Brain pericyte (primary cell): ENCODE measurements at places on chromosomes 6 and 20.

DNA sequence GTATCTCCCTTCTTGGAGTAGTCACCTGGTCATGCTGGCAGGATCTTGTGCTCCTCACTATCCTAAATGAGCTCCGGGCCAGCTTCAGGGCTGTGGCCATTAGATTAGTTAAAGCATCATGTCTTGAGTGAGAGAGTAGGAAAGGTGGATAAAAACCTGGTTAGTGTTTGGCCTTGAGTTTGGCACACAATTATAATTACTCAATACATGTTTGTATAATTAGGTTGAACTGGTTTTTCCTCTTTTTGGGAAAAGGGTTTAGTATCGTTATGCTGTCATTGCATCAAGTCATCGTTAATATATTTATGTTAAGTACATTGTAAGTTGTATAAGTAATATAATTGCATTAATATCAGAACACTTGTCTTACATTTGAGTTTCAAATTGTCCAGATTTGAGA lies 126.3 kb downstream of the CDKAL1 start:
- no peak for DNase-seq

DNA sequence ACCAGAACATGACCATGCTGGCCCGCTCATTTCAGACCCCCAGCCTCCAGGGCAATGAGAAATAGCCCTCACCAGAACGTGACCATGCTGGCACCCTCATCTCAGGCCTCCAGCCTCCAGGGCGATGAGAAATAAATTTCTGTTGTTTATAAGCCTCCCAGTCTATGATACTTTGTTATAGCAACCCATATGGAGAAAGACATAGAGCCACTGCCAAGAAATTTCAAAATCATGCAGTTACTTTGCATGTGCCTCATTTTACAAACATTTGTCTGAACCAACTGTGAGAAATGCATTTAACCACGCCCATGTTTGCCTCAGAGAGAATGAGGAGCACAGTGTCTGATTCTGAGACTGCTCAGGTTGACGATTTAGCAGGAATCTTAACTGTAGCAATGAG lies 15.5 kb downstream of the CYP39A1 start:
- DNase-seq, result no peak

GRCh38 chr6:109655761-109656262 lies 35.2 kb downstream of the AK9 start:
- DNase-seq, result no peak

DNA sequence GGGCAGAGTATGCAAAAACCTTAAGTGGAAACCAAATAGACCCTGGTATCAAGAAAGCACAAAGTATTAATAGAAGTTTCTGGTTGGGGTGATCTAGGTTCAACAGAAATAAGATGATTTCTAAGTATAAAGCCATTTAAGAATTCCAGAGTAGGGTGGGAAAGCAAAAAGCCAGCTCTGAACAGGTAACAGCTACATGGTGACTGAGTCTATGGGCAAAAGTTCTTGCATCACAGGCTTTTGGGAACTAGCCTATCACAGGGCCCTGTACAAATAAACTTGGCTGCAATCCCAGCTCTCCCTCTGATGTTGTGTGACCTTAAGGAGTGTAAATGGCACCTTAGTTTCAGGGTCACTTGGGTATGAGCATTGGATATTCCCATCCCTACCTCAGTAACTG lies 5.5 kb downstream of the TCF19 start:
- DNase-seq, result no peak

DNA sequence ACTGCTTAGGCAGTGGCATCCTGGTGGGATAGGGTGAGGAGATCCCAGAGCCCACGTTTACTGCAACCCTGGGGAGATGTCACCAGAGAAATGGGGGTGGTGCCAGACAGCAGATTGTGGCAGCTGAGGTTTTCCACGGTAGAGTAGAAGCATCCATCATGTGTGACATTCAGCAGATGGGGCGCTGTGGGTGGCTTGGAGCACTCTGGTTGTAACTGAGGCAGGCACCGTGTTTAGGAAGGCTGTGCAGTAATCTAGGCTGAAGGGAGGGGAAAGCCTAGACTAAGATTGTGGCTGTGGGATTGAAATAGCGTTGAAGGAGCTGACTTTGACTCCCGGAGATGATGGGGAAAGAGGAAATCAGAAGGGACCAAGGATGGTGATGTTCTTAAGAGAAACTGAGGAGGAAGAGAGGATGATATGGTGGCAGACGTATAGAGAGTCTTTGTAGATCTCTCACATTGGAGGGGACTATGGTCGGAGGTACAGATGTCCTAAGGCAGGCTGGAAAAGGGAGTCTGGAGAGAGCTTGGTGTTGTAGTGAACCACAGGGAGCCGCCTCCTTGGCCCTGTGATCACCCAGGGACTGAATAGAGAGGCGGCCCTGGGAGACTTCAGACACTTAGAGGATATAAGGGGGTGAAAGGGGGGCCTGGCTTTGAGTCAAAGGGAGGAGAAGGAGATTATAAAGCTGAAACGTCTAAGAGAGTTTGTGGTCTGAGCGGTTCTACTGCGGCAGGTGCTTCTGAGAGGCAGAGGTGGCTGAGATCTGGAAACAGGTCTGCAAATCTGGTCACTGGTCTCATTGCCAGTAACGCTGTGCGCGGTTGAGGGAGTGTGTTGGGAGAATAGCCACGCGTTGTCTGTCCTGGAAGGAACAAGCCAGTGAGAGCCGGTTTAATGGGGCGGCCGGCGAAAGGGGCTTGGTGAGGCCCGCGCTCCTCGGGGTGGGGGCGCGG lies 792 bp upstream of the MICA start:
- no peak for DNase-seq

- DNase-seq, result no peak
These were observed 73.1 kb upstream of the IPCEF1 start for GRCh38 chr6:154429711-154430110.

GRCh38 chr6:142953373-142954273 lies 8.6 kb upstream of the HIVEP2 start:
- no peak for DNase-seq

DNA sequence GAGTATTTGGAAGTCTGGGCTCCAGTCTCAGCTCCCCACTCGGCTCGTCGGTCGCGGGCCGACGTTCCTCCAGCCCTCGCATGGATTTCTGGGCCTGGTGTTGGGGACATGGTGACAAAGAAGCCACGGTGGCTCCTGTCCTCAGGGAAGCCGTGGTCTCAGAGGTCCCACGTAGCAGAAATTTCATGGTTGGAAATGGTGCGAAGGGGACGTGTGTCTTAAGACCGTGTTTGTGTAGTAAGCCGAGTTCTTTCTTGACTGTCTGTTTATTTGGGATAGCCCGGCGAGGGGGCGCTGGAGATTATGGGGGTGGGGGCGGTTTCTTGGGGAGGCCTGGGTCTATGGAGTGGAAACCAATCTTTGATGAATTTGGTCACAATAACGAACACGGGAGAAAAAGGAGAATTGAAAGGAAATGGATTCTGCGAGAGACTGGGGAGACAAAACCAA lies 23.5 kb upstream of the MAP3K7 start:
- DNase-seq, result no peak
